ENCODE measurements at places on chromosomes 1 and 21.

DNA sequence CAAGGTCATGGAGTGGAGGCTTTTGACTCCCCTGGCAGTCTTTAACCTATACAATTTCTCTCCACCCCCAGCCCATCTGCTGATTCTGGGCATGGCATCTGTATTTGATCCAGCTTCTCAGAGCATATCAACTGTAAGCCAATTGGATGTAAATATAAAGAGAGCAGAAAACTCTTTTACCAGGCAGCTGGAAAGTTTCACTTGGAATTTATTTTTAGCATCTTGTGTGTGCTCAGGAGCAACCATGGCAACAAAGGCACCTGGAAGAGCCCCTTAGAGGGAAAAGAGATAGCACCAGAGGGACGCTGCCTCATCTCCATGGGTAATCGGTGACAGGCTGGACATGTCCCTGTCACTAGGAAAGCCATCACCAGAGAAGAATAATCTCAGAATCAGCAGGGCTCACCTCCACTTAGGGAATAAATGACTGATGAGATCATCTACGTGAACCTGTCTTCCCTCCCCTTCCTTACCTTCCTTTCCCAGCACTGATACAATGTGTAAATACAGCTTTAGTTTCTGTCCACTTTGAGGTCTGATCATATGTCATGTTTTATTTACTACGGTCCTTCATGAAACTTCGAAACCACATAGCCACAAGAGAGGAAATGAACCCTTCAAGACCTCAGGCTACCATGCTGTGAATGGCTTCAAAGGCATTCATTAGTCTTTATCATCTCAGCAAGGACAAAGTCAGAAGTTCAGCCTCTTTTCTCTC is 25.3 kb upstream of the SIPA1L2 start:
- H3K36me3 ChIP-seq = no peaks in the 10 kb centered on the region
- H3K4me1 ChIP-seq = no peaks in the 10 kb centered on the region
- H3K27ac ChIP-seq = no peak overlapping the region
- no peak overlapping the region for H3K4me3 ChIP-seq
- DNase-seq = no peak

DNA sequence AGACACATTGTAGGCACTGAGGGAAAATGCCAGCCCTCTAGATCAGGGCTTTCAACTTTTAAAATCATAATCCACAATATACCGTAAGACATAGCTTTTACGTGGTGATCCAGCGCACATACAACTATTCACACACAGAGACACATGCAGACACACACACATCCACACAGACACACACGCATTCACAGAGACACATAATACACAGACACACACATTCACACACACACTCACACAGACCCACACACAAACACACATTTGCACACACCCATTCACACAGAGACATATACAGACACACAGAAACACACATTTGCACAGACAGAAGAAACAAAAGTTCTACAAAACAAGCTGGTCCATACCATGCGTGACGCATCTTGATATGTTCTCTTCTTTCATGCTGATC is 244.5 kb downstream of the RHOU start:
- no peak overlapping the region for H3K4me3 ChIP-seq
- H3K36me3 ChIP-seq = no peaks in the 10 kb centered on the region
- no peak overlapping the region for H3K27ac ChIP-seq
- DNase-seq = no peak
- H3K4me1 ChIP-seq = no peaks in the 10 kb centered on the region

- H3K4me3 ChIP-seq = no peak overlapping the region
- peak; percentile 80 for DNase-seq
- no peaks in the 10 kb centered on the region for H3K36me3 ChIP-seq
- H3K27ac ChIP-seq = peak overlapping the region; percentile 41
- no peaks in the 10 kb centered on the region for H3K27me3 ChIP-seq
Observed at GRCh38 chr1:60068393-60069045, 5.1 kb downstream of the C1orf87 start.

DNA sequence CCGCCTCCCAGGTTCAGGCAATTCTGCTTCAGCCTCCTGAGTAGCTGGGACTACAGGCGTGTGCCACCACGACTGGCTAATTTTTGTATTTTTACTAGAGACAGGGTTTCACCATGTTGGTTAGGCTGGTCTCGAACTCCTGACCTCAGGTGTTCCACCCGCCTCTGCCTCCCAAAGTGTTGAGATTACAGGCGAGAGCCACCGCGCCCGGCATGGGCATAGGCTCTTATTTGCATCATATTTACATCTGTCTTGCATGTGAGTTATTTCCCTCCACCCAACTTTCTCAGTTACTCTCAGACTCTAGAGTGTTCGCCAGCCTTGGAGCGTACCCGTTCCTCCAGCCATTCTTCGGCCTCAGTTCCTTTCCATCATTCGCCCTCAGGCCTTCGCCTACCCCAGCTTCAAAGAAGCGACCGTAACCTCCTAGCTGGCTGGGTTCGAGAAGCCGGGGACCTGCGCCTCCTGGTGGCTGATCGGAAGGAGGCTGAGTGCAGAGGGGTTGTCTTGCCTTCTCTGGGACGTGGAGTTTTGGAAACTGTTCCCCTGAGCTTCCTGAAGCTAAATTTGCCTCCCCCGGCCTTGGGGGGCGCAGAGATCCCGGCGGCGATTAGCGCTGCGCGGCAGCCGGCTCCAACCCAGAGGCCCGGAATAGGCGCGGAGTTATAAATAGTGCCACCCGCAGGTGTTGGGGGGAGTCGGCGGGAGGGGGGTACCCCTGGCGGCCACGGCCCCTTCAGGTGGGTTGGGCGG is 3.6 kb upstream of the ZBTB7B start:
- no peaks in the 10 kb centered on the region for H3K36me3 ChIP-seq
- H3K4me3 ChIP-seq = peak overlapping the region; percentile 63
- peak; percentile 81 for DNase-seq
- H3K27me3 ChIP-seq = no peaks in the 10 kb centered on the region

DNA sequence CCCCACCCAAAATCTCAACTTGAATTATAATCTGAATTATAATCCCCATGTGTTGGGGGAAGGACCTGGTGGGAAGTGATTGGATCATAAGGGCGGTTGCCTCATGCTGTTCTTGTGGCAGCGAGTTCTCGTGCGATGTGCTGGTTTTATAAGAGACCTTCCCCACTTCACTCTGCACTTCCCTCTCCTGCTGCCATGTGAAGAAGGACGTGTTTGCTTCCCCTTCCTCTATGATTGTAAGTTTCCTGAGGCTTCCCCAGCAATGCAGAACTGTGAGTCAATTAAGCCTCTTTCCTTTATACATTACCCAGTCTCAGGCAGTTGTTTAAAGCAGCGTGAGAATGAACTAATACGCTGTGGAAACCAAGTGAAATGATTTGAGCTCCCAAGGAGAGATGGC is 48.0 kb upstream of the SOD1 start:
- H3K36me3 ChIP-seq = no peaks in the 10 kb centered on the region
- no peak for DNase-seq
- H3K4me3 ChIP-seq = no peak overlapping the region
- H3K4me1 ChIP-seq = no peaks in the 10 kb centered on the region
- no peak overlapping the region for H3K27ac ChIP-seq
- no peaks in the 10 kb centered on the region for H3K27me3 ChIP-seq

DNA sequence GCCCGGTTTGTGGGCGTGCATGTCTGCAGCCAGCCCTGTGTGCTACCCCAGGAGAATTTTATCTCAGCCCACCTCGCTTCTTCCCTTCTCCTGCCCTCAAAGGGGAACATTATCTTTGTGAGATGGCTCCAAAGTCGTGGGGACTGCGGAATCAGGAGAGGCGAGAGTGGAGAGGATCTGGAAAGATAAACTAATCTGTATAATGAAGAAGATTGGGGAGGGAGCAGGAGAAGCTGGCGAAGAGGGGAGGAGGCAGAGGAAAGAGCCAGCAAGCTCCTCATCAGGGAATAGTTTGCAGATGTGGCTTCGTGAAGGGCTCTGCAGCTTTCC is 310.3 kb downstream of the MATN1 start:
- no peak for DNase-seq
- no peaks in the 10 kb centered on the region for H3K36me3 ChIP-seq
- peaks cover 4% of the 10 kb centered on the region for H3K27me3 ChIP-seq
- H3K4me3 ChIP-seq = no peak overlapping the region
- no peak overlapping the region for H3K27ac ChIP-seq
- H3K4me1 ChIP-seq = peaks cover 2% of the 10 kb centered on the region

DNA sequence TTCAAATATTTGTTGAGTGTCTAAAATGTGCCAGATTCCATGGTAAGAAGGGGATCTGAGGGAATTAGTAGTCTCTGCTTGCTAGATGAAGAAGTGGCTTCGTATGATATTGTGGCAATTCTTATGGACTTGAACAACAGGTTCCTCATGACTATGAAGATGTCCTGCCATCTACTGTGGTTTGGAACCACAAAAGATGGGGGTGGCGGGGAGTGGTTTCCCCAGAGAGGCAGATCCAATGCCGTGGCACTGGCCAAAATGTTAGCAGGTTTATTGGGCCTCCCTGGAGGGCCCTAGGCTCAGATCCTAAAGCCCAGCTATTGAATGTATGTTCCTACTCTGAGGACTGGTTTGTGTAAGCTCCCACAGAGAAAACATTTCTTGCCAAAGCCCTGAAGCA is 120.8 kb downstream of the RGS2 start:
- no peaks in the 10 kb centered on the region for H3K36me3 ChIP-seq
- H3K27me3 ChIP-seq = no peaks in the 10 kb centered on the region
- H3K4me3 ChIP-seq = no peak overlapping the region
- no peak for DNase-seq
- H3K27ac ChIP-seq = no peak overlapping the region

- no peak for DNase-seq
- no peaks in the 10 kb centered on the region for H3K36me3 ChIP-seq
- no peak overlapping the region for H3K4me3 ChIP-seq
- no peaks in the 10 kb centered on the region for H3K27me3 ChIP-seq
- no peaks in the 10 kb centered on the region for H3K4me1 ChIP-seq
- no peak overlapping the region for H3K27ac ChIP-seq
Observed at GRCh38 chr1:80933346-80933745, 867.4 kb upstream of the ADGRL2 start.

DNA sequence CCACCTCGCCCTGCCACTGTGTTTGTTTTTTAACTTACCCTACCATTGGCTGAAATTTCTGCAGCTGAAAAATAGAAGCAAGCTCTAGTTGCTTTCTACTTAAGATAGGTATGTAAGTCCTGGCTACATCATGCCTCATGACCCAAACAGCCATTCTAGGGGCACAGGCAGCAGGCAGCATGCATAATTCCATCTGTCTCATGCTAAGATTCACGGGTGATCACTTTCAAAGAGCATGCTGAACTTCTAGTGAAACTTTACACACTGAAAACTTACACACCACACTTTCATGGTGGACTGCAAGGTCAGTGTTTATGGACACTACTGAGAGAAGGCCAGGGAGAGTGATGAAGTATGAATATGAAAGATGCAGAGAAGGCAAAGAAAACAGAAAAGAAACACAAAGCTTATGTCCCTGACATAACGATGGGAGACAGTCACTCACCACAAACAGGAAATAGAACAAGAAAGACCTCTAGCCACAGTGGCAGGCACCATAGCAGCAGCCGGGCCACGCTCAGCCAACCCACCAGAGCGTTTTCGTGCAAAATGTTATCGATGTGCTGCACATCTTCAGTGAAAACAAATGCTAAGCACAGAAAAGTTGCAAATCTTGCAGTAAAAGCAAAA is 102.3 kb upstream of the TIAM1 start:
- no peaks in the 10 kb centered on the region for H3K27me3 ChIP-seq
- no peak overlapping the region for H3K4me3 ChIP-seq
- H3K36me3 ChIP-seq = no peaks in the 10 kb centered on the region
- no peak overlapping the region for H3K27ac ChIP-seq
- DNase-seq = no peak
- peaks cover 22% of the 10 kb centered on the region for H3K4me1 ChIP-seq

- H3K27ac ChIP-seq = no peak overlapping the region
- no peaks in the 10 kb centered on the region for H3K36me3 ChIP-seq
- no peak for DNase-seq
- no peaks in the 10 kb centered on the region for H3K4me1 ChIP-seq
- H3K4me3 ChIP-seq = no peak overlapping the region
Observed at GRCh38 chr21:35963920-35964451, 96.3 kb downstream of the SETD4 start.

GRCh38 chr1:38888423-38889333 is 7.3 kb upstream of the GJA9 start:
- H3K36me3 ChIP-seq = no peaks in the 10 kb centered on the region
- peaks cover 6% of the 10 kb centered on the region for H3K4me1 ChIP-seq
- no peak for DNase-seq
- no peak overlapping the region for H3K4me3 ChIP-seq
- H3K27ac ChIP-seq = no peak overlapping the region

GRCh38 chr1:172324761-172325160 is 95.7 kb upstream of the C1orf105 start:
- H3K27me3 ChIP-seq = no peaks in the 10 kb centered on the region
- no peak overlapping the region for H3K27ac ChIP-seq
- DNase-seq = no peak
- H3K36me3 ChIP-seq = no peaks in the 10 kb centered on the region
- H3K4me3 ChIP-seq = no peak overlapping the region

GRCh38 chr1:110645211-110645610 is 29.5 kb downstream of the KCNA3 start:
- H3K27me3 ChIP-seq = peaks cover 2% of the 10 kb centered on the region
- DNase-seq = no peak
- peaks cover 16% of the 10 kb centered on the region for H3K4me1 ChIP-seq
- H3K4me3 ChIP-seq = no peak overlapping the region
- no peak overlapping the region for H3K27ac ChIP-seq
- H3K36me3 ChIP-seq = no peaks in the 10 kb centered on the region

DNA sequence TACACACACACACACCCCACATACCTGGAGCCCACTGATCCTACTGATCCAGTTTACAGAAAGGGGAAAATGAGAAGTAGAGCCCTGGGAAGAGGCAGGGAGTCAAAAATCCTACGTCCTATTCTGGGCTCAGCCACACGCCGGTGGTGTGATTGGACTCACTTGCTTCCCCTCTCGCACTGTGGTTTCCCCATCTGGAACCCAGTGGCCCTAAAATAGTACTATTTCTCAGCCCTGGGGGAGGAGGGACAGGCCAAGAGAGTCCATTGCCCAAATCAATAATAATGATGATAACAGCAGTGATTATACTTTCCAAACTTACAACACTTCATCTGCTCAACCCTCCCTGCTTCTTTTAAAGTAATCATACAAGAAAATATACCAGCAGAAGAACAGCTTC is 2.9 kb upstream of the PIGR start:
- peaks cover 17% of the 10 kb centered on the region for H3K27me3 ChIP-seq
- no peak for DNase-seq
- H3K27ac ChIP-seq = no peak overlapping the region

- peak; percentile 47 for DNase-seq
- H3K4me3 ChIP-seq = no peak overlapping the region
- H3K36me3 ChIP-seq = no peaks in the 10 kb centered on the region
- H3K4me1 ChIP-seq = peaks cover 2% of the 10 kb centered on the region
Observed at GRCh38 chr1:165949335-165950130, 122.1 kb downstream of the UCK2 start.
